Stimulated activated CD4-positive, alpha-beta T cell treated with anti-CD3 and anti-CD28 coated beads, TNF-alpha, amount 100 ng/mL, for 48 hours (primary cell): ENCODE measurements at places on chromosomes 2 and 18.

GRCh38 chr2:167939514-167940345 lies 307.7 kb downstream of the STK39 start:
- no peak for DNase-seq

DNA sequence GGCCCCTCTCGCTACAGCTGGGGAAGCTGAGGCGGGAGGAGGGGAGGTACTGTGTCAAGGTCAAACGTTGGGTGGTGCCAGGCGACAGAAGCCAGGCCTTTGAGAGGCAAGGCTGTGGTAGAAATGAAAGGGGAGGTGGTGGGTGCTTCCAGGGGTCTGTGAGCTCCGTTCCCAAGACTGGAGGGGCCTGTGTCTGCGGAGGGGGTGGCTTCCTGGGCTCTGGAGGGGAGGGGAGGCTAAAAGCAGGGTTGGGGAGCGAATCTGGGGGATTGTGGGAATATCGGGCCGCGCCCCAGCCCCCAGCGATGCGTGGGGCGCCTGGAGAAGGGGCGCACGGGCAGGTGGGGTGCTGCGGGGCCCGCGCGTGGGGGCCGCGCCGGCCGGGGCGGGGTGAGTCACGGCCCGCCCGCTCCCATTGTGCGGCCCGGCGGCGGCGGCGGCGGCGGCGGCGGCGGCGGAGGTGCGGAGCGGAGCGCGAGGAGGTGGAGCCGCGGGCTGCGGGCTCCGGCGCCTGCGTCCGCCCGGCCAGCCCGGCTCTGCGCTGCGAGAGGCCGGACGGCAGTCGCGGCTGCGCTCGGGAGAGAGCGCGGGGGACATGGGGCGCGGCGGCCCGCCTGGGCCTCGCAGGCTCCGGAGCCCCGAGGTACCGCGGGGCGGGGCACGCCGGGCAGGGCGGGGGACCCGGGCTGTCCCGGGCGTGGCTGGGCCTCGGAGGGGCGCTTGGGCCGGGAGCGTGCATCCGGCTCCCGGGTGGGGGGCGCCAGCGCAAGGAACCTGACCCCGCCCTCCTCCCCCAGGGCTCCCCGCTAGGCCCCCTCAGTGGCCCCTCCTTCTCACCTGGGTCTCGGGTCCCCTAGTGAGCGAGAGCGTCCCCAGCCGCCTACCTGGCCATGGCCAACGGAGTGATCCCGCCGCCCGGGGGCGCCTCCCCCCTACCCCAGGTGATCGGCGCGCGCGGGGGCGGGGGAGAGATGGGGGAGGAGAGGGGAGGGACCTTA lies at the start of gene SLC4A3:
SLC4A3 (plus strand) TSS at position 528 of the 998 bp plus-strand sequence; CDS start at position 891, 363 bp downstream.
- no peak for DNase-seq

- no peak for DNase-seq
These were observed 11.7 kb downstream of the CCBE1 start for GRCh38 chr18:59685501-59685900.

DNA sequence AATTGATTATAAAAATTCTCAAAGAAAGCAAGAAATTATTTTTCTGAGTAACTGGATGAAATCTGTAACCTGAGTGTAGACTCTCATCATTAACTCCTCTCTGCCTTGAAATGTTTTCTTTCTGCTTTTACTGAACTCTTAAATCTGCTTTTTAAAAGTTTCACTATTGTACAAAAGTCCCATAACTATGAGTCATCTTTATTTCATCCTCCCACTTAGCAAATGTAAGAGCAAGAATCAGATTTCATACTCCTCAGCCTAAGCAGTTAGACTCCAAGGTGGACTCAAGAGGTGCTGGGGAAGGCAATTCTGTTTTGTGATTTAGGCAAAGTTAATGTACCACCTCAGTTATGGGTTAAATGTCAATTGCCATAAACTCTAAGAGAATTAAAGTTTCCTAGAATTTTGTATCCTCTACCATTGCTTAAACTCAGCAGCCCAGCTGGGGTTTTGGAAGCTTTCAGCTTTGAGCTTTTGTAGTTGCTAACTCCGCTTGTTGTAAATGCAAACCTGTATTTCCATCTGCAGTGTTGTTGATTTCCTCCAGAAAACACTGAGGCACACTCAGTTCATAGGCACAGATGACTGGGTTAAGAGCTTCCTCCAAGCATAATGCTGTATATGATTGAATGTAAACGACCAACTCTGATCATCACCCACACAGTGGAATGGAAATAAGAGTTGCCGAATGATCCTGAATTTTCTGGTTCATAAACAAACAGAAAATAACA lies 268.8 kb downstream of the ARHGAP15 start:
- no peak for DNase-seq

DNA sequence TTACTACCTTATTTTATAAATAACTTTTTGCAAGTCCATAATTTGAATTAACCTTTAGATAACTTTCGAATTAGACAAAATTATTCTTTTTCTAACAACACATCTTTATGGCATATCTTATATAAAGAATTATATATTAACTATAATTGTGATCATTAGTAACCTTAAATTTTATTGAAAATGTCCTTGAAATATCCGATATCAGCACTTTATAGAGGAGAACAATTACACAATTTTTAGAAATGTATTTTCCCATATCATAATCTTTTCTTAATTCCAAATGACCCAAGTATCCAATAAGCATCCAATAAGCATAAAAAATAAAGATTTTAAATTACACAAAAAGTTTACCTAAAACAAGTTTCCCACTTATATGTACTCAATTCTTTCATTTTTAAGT lies 7.3 kb upstream of the GCC2 start:
- DNase-seq = no peak
